ENCODE measurements at places on chromosomes 2 and 18. TPM values are rescaled to one million over a fixed set of nuclear protein-coding genes. Genes with fewer than 3 reads are reported as not detected.

DNA sequence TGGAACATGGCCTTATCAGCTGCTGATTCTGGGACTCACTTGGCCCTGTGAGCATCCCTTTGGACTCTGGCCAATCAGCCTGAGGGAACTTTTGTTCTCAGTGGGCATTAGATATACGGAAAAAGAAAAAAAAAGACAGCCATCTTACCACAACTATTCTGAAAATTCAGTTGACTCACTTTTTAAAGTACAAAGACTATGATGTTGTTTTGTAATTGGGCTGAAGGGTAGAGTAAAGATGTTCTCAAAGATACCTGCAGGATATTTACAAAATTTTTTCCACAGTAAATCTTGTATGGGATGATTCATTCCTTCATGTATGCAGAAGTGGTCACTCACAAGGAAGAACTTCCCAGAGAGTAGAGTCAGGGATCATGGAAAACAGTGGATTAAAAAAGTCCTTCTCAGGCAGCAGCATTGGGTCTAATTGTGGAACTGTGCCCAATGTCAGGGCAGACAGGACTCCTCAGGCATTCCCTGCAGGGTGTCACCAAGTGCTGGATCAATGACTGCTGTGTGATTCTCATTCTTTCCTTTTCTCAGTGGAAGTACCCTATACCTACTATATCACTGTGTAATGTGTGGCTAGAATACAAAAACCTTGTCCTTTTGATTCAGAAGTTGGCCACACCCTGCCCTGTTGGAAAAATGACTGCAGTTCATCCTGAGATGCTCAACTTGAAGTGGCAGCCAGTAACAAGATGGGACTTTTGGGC lies 35.4 kb downstream of the SULT1C4 start:
- no peak for DNase-seq

DNA sequence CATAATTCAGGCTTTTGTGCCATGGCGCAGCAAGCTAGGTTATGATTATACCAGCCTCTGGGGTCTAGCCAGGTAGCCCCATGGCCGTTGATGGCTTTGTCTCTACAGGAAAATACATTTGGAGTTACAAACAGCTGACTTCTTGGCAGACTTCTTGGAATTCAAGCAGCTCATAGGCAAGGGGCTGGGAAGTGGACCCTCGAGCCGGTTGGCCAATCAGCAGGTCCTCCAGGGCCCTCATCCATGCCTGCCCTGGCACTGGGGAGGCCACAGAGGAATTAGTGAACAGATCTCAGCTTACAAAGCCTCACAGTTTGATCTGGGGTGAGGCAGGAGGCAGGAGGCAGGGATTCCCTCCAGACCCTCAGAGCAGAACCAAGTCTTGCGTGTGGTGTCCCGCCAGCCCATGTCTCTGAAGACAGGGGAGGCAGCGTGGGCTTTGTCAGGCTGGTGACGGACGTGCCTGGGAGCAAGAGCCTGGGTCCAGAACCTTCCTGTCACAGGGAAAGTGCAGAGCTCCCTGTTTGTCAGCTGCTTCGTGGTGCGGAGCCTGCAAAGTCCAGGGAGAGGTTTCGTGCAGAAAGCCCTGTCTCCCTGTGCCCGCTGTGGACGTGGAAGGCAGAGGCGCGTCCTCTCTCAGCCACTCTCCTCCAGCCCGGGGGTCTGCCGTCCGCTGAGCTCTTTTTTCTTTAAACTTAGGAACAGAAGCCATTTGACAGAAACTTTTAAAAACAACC lies 131.7 kb downstream of the KLHL29 start:
- DNase-seq, result no peak

GRCh38 chr2:152307863-152308262 lies 27.1 kb upstream of the FMNL2 start:
- DNase-seq, result no peak

DNA sequence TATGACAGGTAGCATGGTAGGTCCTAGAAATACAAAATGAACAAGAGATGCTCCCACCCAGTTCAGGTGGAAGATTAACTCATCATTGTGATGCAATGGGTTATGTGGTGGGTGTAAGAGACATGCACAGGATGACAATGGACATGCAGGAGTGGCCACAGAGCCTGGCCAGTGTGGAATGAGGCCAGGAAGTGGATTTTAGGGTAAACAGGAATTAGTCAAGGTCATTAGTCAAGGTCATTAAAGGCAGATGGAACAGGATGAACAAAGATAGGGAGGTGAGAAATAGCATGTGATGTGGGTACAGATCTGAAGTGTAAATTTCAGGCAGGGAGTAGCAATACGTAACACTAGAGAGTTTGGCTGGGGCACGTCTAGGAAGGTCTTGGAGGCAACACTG lies 15.6 kb upstream of the SERTAD2 start:
- no peak for DNase-seq

The KCNG2 gene
- total RNA-seq, result not detected

- DNase-seq, result no peak
Observed at GRCh38 chr18:22829781-22830180, 103.3 kb upstream of the RBBP8 start.

DNA sequence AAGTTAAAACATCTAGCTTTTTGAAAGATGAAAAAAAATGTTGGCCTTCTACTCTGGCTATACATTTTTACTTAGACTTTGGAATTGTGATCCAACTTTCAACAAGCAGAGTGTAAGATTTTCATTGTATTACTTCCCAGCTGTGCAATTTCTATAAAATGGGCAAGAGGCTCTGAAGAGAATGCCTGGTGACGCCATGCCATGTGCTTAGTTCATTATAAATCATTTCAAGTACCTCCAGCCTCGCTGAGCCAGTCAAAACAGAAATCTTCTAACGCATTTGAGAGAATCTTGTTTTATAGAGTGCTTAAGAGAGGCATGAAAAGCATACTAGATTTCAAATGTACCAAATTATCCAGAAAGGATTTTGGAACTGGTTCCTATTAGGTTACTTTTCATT lies 10.1 kb upstream of the STK17B start:
- no peak for DNase-seq

DNA sequence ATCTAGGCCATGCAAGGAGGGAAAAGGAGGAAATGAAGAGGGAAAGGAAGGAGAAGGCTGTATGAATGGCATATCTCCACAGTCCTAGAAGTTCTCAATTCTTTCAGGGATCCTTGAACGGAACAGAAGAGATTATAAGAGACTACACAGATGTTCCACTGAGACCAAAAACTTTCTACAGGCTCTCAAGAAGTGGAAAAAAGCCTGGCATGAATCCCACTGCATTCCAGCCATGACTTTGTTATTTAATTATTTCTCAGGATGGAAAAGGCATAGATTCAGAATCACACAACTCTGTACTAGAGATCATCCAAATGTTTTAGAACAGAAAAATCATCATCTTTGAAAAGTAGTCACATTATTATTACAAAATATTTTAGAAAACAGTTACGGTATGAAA lies 131.7 kb upstream of the CDH20 start:
- no peak for DNase-seq

The MBP gene
- total RNA-seq, result 77.6 TPM

GRCh38 chr2:55729136-55729685 lies 35.6 kb upstream of the PNPT1 start:
- no peak for DNase-seq

GRCh38 chr2:97730245-97730644 lies 16.9 kb downstream of the ZAP70 start:
- no peak for DNase-seq

DNA sequence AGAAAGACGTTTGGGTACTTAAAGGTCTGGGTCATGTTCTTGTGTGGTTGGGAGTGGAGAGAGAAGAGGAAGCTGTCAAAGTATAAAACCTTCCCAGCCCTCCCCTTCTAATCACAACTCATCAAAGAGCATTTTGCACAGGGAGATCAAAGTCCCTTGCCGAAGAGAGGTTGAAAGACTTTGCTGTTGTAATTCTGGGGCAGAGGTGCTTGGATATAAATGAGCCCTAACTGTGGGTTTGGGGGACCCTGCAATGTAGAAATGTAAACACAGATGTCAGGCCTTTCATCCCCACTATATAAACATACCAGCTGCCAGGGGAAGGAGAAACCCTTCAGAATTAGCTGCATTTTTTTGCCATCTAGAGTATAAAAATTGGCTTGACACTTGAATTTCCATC lies 182.1 kb downstream of the ETAA1 start:
- DNase-seq, result no peak

- no peak for DNase-seq
Observed at GRCh38 chr18:4986066-4986465, 211.0 kb downstream of the AKAIN1 start.

The ADAM23 gene
- not detected for total RNA-seq

DNA sequence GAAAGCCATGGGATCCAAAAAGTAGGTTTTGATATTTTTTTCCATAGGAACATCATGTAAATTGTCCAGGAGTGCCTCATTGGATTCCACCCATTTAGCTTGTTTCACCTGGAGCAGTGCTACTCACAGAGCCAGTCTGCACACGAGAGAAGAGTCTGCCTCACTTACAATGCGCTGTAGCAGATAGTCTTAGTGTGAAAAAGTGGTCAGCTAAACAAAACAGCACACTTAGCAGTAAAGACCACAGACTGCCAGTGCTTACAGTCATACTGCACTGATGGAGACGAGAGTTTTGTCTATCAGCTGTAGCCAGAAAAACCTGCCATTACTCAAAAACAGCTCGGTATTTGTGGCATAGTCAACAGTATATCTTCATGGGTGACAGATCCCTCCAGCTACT lies 113.5 kb upstream of the LDLRAD4 start:
- no peak for DNase-seq
